ENCODE measurements at places on chromosomes 12 and 14. TPM values are rescaled to one million over a fixed set of nuclear protein-coding genes. Genes with fewer than 3 reads are reported as not detected.

DNA sequence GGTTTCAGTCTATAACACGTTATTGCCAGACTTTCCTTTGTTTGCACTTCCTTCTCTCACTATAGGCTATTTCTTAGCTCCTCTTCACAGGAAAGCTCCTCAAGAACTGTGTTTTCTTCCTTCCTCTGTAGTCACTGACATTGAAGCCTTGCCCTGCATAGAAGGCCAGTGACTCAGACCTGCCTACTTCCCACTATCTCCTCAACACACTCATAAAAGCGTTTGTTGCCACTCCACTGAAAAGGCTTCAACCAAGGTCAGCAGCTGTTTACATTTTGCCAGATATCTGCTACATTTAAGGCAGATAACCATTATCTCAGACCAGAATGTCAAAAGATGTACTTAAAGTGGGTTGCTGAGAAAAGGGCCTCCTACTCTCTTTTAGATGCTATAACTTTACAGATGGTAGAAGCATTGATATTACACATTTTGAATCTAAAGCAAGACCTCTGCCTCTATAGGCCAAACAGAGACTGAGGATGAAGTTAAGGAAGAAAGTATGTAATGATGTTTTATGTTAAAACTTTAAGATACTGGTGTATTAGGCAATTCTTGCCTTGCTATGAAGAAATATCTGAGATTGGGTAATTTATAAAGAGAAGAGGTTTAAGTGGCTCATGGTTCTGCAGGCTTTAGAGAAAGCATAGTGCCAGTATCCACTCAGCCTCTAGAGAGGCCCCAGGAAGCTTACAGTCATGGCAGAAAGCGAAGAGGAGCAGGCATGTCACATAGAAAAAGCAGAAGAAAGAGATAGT lies 233.3 kb upstream of the FLRT2 start:
- no peak for DNase-seq

- no peak for DNase-seq
Observed at GRCh38 chr12:62264706-62265105, 4.5 kb downstream of the USP15 start.

Gene LIN7A
- total RNA-seq: 5.4 TPM

GRCh38 chr12:27534765-27535161 lies 10.8 kb downstream of the PPFIBP1 start:
- no peak for DNase-seq

DNA sequence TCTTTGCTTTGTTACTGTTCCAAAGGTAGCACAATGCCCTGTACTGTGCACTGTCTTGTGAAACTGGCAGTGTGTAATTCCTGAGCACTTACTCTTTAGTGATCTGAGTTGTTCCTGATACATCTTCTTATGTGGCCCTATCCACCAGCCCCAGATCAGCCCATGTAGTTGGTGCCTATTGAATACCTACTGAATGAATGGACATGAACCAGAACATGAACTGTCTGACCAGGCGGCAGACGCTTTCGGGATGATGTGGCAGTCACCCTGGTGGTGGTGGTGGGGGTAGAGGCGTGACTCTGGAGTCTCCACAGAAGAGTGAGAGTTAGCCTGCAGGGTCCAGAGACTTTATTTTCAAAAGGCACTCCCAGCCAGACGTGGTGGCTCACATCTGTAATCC lies 46.6 kb upstream of the PAPOLA start:
- DNase-seq: no peak
